Suprapubic skin (tissue), 4 donors: ENCODE measurements at places on chromosomes 13 and 19. TPM values are rescaled to one million over a fixed set of nuclear protein-coding genes. Genes with fewer than 3 reads are reported as not detected.

The EHD2 gene
- total RNA-seq: 48.5 TPM

The ADM5 gene
- total RNA-seq: 3.4 TPM

The CDK8 gene
- total RNA-seq: 12.9 TPM

The KLF1 gene
- not detected for total RNA-seq

The CCL25 gene
- total RNA-seq: not detected

The CD22 gene
- not detected for total RNA-seq

The KLK4 gene
- total RNA-seq: not detected

The C1QTNF9B gene
- not detected for total RNA-seq

The ZNF491 gene
- 1.4 TPM for total RNA-seq

The ISYNA1 gene
- total RNA-seq: 27.6 TPM

The PLK5 gene
- 1.2 TPM for total RNA-seq

The C2CD4C gene
- 2.3 TPM for total RNA-seq

The KIR3DL2 gene
- not detected for total RNA-seq
